ENCODE measurements at places on chromosomes 13 and 19.

GRCh38 chr13:29484236-29484635, 111.3 kb downstream of the SLC7A1 start:
- DNase-seq: no peak

DNA sequence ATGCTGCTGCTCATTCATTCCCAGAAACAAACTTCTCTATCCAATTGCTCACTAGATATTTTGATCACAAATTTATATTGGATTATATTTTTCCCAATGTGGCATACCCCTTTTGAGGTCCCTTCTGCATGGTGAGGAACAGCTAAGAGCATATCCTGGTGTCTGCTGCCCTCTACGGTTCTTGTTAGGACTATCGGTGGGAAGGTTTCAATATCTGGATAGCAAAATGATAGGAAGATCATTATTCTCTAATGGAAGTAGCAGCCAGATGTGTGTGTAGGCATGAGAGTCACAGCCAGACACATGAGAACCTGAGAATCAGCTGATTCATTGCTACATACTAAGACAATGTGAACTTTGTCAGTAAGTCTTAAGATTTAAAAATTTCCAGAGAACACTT, 1422.4 kb upstream of the MIR17HG start:
- DNase-seq: no peak

DNA sequence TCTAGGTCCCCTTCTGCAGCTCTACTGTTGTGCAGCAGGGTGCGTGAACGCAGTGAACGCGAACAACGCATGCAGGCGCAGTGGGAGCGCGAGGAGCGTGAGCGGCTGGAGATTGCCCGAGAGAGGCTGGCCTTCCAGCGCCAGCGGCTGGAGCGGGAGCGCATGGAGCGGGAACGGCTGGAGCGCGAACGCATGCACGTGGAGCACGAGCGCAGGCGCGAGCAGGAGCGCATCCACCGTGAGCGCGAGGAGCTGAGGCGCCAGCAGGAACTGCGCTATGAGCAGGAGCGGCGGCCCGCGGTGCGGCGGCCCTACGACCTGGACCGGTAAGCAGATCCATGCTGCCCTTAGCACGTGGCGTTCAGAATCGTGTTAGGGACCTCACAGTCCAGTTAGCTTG, 18.8 kb downstream of the MICOS13 start:
- no peak for DNase-seq

DNA sequence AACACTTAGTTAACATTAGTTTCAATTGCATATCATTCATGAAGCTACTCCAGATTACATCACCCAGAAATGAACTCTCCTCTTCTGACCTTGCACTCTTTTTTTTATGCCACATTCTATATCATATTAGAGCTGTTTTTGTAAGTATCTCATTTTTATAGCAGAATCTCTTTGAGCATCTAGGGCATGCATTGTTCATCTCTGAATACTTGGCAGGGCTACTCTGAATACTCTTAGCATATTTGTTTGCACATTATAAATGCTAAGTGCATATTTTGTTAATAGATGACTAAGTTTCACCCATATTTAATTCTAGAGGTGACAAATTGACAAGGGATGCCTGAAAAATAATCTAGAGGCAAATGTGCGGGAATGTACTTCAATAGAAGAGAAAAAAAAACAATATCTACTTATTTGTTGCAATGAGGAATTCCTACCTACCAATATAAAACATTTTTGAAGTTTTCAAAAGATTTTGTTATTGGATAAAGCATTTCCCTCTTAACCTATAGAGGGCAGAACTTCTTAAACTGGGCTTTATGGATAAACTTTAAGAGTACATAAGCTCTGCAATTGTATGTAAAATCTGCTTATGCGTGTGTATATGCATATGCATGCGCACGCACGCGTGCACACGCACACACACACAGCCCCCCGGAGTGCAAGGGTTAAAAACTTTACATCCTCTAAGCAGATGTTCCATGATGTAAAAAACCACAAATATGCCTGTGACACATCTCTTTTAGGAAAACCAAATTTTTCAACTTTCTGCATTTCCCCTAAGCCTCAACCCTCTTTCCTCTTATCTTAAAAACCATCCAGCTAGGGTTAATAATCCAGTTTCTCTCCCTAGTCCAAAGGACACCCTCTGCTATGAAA, 73.0 kb upstream of the OXGR1 start:
- no peak for DNase-seq

- DNase-seq: no peak
Observed at GRCh38 chr13:33186861-33187291, 98.7 kb downstream of the STARD13 start.
